CD4-positive, alpha-beta T cell treated with Interleukin-17A for 4 hours (primary cell): ENCODE measurements at places on chromosomes 2 and 18.

- DNase-seq: no peak
Measured at GRCh38 chr2:98241592-98241991, 104.7 kb upstream of the CNGA3 start.

- DNase-seq: no peak
Measured at GRCh38 chr18:67411116-67411515, 105.4 kb downstream of the DSEL start.

GRCh38 chr2:47250586-47251403 lies 95.7 kb upstream of the STPG4 start:
- DNase-seq: no peak

- no peak for DNase-seq
Measured at GRCh38 chr2:91839904-91840868, 3031.0 kb upstream of the TEKT4 start.

DNA sequence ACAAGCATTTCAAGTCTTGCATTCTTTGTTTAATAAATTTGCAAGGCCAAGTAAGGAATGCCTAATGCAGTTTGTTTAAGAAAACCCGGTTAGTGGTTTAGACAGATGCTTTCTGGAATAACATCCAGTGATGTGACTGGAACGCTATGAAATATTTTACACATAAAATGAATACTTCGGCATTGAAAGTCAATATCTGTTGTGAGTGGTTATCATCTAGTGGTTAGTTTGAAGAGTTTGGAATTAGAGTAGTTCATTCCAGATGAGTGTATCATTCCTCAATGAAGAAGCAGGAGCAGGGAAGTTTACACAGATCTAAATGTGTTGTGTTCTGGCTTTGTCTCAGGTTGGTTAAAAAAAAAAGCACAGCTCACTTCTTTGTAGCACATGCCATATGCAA lies 608.0 kb upstream of the PIK3C3 start:
- DNase-seq: no peak

- DNase-seq: peak; percentile 62
Measured at GRCh38 chr18:36187193-36187825, at the start of gene MOCOS. Gene MOCOS, plus strand, starts transcription at chr18:36187497. Its CDS starts 43 bp downstream, at chr18:36187540.

- no peak for DNase-seq
Measured at GRCh38 chr2:156947261-156947660, 310.2 kb upstream of the GALNT5 start.
